ENCODE measurements at places on chromosomes 13 and 19.
A peak's percentile ranks its signal among the peaks of the same experiment; 100 is the strongest.

DNA sequence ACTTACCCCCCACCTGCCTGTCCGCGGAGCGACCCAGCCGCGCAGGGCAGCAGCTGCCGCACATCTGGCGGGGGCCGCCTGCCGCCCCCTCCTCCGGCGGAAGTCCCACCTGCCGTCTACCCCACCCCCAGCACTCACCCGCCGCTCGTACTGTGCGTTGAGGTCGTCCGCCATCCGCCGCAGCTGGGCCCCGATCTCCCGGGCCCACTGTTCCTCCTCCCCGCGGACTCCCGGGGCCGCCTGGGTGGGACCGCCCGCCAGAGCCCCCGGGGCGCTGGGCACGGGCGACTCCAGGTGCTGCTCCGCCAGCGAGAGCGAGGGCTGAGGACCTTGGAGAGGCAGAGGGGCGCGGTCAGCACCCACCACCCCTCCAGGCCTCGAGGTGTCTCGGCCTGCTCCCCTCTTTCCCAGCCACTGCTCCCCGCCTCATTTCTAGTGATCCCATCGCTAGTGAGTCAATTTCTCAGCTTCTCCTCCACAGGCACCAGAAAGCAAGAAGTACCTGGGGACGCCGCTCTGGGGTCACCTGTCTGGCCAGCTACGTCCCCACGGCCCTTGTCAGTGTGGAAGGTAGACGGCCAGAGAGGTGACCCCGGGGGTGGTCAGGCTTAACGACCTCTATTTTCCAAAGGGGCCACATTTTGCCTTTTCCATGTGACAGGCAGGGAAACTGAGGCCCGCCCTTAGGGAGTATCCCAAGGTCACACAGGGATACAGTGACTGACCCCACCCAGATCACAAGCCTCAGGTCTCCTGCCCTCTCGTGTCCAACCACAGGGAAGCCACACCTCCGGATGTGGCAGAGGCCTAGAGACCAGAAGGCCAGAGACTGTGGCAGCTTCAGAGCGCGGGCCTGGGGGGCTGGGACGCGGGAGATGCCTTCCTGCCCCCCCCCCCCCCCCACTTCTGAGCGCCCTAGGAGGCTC is 4.3 kb downstream of the BBC3 start:
- no peak for DNase-seq

DNA sequence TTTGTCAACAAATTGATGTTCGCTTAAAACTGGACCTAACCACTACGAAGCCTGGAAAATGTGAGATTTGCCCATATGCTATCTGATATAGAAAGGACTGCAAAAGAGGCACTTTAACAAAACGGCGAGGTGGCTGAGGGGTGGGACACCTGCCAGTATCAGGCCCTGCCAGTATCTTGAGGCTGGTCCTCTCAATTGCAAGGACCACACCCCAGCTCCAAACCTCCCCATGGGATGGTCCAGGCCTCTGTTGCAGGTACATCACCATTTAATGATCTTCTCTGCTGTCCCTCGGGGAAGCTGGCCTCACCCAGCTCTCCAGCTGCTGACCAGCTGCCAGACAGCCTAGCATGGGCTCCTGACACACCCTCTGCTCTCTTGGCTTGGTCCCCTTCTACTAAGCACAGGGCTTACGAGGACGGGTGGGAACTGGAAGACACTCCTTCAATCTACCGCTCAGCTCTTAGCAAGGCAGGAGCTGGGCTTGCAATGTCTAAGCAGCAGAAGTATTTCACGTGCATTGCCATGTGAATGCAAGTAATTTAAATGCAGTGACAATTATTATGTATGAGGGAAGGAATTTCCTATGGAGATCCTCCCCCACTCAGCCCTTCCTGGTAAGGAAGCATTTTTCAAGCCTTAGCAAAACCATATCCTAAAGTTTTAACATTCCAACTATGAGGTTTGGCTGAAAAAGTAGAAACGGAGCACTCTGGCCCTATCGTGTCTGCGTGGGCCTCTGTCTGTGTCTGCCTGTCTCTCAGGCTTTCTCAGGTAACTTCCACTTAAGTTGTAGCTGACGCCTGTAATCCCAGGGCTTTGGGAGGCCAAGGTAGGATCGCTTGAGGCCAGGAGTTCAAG is 63.9 kb downstream of the LATS2 start:
- DNase-seq: peak; percentile 91

GRCh38 chr13:109226631-109227030 is 559.8 kb downstream of the IRS2 start:
- peak; percentile 68 for DNase-seq

- DNase-seq: no peak
Observed at GRCh38 chr19:49335071-49335783, at the start of gene CD37. CD37 (plus strand) TSS chr19:49335406; CDS start chr19:49335541, 135 bp downstream.

DNA sequence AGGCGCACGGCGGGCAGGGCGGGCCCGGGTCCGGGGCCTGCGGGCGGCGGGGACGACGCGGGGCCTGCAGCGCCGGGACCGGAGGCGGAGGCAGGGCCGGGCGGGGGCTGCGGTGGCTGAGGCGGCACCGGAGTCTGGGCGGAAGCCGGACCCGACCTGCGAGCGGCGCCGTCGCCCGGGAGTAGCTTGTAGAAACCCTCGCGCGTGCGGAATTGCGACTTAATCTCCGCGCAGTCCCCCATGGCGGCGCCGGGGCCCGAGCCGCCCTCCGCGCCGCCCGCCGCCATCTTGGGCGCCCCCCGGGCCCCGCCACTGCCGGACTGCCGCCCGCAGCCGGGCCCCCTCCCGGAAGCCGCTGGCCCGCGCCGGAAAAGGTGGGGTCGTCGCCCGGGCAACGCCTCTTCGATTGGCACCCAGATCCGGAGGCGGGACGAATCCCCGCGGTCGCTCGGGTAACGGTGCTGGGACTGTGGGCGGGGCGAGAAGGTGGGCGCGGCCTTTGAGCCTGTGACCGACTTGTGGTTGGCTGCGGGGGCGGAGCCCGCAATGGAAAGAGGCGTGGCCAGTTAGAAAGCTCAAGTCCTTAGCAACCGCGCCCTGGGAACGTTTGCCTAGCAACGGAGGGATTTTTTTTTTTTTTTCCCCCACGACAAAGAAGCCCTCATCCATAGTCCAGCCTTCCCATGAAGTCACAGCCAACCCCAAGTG is at the start of gene DMWD:
Gene DMWD, minus strand, starts transcription at position 376 of the 708 bp plus-strand sequence. Its CDS starts 89 bp downstream, at position 287.
- peak; percentile 95 for DNase-seq

DNA sequence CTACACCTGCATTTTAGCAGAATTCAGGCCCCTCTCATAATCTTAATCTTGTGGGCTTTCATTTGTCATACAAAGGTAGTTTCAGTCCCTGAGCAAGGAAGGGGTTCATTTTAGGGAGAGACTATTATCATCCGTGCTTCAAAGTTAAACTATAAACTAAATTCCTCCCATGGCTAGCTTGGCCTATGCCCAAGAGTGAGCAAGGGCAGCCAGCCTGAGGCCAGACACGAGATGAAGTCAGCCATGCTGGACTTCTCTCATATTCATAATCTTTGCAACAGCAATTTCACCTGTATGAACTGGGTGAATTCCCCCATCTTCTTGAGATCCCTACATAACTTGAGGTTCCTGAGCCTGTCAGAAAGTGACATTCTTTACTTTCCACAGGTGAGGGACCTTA is 13.0 kb downstream of the ERICH4 start:
- DNase-seq: no peak

- DNase-seq: no peak
Observed at GRCh38 chr19:33622505-33622808, 704 bp downstream of the CHST8 start.

DNA sequence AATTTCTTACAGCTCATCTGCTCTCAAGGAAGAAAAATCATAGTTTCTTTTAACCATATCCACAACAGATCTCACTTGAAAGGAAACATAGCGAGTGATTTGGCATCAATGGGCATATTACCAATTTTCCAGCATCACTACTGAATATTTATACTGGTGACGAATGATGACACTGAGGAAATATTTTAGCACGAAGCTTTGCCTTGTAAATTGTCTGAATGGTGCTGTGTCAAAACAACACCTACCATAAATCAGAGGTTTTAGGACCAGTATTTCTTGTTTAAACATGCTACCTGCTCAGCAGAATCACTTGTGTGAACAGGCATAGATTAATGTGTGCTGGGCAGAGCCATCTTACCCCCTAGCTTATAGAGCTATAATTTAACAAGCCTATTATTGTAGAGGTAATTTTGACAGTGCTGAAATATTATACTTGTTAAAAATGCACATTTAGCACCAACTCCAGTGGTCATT is 146.8 kb downstream of the ABCC4 start:
- DNase-seq: no peak

- DNase-seq: no peak
Observed at GRCh38 chr19:32852216-32852615, 17.4 kb downstream of the SLC7A9 start.

DNA sequence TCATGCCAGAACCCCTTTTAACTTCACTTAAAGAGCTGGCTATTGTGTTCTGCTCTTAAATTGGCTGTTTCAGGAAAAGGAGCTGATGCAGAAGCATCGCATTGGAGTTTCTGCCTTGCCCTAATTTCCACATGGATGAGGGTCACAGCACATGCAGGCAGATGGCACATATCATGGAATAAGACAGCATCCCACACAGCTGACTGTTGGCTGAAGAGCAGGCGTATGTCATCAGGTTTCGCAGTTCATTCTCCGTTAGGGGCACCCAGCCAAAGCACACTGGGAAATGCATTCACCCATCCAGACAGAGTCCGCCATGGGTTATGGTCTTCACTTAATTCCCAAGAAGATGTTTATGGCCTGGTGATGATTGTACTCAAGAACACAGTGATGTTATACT is 572.5 kb downstream of the LIG4 start:
- no peak for DNase-seq

DNA sequence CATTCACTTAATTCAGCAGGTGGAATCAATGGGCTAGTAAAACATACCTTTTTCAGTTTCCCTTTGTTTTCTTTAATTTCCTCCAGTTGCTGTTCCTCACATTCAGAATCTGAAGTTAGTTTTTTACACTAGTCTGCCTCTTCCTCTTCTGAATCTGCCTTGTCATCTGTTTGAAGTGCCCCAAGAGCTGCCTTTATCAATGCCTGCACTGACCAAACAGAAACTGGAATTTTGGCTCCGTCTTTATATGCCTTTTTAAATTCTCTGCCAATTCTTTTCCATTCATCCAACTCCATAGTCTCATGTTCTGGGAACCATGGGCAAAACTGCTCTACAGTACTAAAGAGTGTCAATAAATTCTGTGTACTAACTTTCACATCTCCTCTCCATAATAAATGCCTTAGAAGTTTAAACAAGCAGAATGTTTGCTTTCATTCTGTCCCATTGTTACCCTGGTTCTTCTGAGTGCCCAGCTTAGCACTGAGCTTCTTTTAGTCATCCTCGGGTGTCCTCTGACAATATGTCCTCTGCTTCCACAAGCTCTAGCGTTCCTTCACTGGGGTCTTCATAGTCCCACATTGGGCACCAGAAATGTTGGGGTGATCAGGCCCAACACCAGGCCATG is 154.2 kb downstream of the ZNF486 start:
- DNase-seq: no peak

- no peak for DNase-seq
Observed at GRCh38 chr19:44947041-44947581, 1.3 kb downstream of the APOC2 start.

DNA sequence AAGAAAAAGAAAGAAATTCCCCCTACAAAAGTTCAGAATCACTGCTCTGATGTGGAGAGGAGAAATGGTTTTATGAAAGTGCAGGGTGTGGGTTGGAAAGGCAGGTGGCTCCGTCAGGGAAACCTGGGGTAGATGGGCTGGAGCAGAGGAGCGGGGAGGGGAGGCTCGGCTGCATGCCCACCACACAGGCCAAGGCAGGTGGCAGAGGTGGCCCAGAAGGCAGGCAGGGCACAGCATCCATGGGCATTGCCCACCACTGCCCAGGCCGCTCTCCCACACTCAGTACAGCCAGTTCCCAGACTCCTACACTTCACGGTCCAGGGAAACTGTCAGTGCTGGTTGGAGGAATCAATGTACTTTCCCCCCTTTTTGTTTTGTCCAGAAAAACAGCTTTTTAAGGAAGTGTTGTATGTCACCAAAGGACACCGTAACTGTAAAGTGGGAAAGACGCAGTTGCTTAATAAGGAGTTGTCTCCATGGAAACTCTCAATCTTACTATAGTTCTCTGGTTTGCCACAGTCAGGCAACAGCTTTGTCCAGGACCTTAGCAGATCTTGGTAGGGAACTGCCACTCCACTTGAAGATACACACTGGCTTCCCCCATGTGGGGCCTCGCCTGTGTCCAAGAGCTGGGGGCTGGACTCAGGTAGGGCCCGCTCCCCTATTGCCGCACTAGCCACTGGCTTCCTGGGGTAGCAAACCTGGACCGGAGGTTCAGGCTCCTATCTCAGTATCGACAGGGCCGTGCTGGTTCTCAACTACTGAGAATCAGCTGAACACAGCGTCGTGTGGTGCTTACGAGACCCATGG is 82.9 kb downstream of the RAB20 start:
- no peak for DNase-seq

DNA sequence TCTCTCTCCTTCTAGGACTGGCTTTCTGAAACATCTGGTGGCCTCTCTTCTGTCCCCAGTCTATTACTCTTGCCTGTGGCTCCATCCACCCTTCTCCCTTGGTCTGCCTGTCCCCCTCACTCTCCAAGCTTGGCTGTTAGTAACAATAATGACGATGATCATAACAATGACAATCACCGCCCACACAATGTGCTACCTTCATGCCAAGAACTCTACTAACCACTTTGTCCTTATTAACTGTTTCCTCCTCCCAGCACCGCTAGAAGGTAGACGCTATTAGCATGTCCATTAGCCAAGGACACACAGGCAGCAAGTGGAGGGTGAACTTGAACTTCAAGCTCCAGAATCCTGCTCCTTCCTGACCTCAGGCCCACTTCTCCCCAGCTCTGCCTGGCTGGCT is 2.7 kb downstream of the GYS1 start:
- DNase-seq: no peak

Measured in astrocyte of the cerebellum (primary cell).